CD4-positive, alpha-beta T cell treated with Interleukin-15 for 4 hours (primary cell): ENCODE measurements at places on chromosomes 5 and 9.
A peak's percentile ranks its signal among the peaks of the same experiment; 100 is the strongest.

DNA sequence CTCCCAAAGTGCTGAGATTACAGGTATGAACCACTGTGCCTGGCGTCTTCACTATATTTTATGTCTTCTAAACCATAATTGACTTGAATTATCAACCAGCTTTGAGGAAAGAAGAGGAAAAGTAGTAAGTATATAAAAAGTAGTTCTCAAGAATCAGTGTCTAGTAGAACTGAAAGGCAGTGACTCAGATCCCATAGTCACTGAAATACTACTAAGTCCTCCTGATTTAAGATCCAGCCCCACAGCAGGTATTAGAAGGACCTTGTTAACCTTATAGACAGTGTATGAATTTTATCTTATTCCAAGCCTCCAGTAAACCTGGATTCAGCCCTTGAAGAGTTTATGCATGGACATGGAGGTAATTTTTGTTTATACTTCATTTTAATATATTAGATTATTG lies 31.5 kb downstream of the LNPEP start:
- DNase-seq: no peak

DNA sequence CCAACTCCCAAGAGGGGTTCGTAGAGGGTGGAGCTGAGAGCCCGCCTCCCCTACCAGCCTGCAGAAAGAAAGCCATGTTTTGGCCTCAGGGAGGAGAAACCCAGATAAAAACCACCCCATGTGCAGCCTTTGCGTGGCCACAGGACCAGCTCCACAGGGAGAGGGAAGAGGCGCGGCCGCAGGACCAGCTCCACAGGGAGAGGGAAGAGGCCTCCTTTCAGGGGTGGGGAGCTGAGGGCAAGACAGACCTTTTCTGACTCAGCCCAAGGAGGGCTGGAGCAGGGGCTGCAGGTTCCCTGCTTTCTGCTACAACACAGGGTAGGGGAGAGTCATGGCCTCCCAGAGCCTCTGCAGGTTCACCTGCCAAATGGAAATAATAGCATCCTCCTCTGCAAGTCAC lies 37.6 kb upstream of the KCNMB1 start:
- no peak for DNase-seq

GRCh38 chr5:111068213-111068612 lies 3.3 kb upstream of the TSLP start:
- no peak for DNase-seq

- no peak for DNase-seq
Observed at GRCh38 chr5:88956416-88956815, 73.4 kb upstream of the MEF2C start.

DNA sequence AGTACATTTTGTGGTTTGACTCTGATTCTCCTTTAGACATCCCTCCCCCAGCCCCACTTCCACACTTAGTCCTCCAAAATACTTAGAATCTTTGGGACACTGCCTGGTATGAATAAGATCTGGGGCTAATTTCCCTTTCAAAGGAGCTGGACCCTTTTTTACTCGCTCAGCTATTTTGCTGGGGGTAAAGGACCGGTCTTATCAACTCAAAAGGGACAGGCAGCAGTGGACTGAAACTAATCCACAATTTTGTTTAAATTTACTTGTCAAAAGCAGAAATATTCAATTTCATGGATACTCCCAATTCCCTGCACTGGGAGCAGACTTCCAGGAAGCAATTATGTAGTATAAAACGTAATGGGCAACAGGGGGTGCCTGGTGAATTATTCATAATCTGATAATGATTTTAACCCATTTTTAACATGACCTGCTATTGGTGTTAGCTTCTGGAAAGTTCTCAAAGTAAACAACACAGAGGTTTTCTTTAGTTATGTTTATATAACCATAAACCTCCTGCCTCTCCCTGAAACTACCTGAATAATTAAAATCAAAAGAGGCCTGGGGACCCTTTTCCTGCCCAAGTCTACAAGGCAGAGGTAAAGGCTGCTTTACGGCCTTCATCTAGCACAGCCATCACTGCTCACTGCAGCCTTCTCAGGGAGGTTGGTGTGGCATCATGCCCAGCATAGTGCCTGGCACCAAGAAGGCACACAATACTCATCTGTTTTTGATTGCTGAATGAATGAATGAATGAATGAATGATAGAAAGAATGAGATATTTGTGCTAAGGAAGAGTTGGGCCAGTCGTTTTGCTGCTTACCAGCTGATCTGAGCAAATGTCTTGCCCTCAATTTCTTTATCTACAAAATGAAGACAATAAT lies 44.2 kb upstream of the GNPDA1 start:
- DNase-seq: no peak

DNA sequence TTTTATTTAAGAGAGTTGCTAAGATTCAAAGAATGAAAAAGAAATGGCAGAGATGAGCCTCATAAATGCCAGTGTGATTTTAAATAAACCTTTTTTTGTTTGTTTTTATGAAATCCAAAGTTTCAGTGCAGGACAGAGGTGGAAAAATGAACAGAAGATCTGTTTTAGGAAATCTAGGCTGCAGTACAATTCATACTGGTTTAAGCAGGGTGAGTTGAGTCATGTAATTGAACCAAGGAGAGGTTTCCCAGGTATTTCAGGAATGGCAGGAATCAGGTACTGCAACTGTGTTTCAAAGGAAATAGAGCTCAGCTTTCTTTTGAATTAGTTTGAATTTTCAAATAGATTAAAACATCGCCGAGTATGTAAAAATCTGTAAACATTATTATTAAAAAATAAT lies 3.0 kb upstream of the ANKRD31 start:
- DNase-seq: no peak

- no peak for DNase-seq
Observed at GRCh38 chr5:10527281-10527950, 36.5 kb upstream of the ANKRD33B start.

DNA sequence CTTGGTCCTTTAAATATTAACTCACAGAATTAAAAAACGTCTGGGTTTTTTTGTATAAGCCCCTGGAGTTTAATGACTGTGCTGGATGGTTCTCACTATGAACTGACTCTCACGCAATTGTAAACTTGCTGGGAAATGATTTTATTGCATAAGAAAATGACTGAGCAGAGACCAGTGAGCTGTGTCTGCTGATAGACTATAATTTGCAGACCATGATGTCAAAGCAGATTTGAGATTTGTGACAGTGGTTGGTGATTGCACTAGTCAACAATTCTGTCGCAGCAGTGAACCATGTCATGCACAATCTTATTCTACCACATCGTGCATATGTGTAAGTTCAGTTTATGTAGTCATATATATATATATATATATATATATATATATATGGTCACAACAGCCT lies 85.7 kb upstream of the C9orf72 start:
- DNase-seq: no peak

DNA sequence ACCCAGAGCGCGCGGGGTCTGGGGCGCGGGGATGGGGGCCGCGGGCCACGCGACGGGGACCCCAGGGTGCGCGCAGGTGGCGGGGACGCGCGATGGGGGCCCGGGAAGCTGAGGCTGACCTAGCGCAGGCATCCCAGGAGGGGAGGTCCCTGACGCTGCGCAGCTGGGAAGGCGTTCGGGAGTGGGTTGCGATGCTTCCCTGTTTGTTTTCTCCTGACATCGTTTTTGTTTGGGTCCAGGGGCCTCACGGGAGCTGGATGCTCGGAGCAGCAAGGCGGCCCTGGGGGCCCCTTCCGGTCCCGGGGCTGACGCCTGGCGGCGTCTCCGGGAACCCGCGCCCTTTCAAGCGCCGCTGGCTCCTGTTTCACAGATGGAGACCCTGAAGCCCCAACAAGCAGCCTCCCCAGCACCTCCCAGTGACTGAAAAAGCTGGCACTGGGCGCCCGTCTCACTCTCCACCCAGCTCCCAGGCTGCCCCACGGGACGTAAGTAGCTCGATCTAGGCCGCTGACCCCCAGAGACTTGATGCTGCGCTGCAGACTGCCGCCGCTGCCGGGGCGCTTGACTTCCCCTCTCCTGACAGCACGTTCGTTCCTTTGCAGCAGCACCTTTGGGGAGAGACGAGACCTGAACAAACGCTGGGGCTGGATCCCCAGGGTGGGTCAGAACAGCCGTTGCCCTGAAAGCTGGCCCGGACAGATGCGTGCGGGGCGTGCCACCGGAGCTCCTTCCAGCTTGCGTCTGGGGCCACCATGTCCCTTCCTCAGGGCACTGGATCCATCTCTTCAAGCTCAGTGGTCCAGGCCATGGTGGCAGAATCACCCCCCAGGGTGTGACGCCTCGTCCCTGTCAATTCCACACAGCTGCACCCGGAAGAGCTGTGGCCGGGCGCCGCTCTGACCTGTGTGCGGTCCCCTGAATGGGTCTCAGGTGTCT lies 593 bp downstream of the BRD3OS start:
- peak; percentile 22 for DNase-seq

GRCh38 chr9:2663461-2664173 lies 42.0 kb downstream of the VLDLR start:
- DNase-seq: no peak

GRCh38 chr5:78746021-78746770 lies 97.6 kb upstream of the LHFPL2 start:
- no peak for DNase-seq
